ENCODE measurements at places on chromosomes 6 and 20.

DNA sequence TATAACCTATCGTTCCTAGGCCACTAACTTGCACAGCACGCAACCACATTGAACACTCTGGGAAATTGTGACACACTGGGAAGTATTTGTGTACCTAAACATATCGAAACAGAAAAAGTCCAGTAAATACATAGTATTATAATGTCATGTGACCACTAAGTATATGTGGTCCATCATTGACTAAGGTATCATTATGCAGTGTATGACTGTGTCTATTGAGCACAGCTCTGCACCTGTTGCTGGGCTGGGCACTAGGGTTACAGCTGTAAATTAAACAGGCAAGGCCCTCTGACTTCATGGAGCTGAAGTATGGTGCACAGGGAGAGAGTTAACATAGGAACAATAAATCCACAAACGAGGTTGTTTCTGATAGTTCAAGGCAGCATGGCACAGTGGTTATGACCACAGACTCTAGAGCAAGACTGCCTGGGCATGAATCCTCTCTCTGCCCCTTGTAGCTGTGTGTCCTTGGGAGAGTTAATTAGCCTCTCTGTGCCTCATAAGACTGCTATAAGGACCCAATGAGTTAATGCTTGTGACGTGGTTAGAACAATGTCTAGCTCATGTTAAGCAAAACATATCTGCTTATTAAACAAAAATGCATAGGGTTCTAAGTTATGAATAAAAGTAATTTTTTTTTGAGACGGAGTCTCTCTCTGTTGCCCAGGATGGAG, 10.6 kb downstream of the BCAS1 start:
- DNase-seq, result no peak

GRCh38 chr6:73644030-73644429, 9.8 kb downstream of the SLC17A5 start:
- DNase-seq, result no peak

DNA sequence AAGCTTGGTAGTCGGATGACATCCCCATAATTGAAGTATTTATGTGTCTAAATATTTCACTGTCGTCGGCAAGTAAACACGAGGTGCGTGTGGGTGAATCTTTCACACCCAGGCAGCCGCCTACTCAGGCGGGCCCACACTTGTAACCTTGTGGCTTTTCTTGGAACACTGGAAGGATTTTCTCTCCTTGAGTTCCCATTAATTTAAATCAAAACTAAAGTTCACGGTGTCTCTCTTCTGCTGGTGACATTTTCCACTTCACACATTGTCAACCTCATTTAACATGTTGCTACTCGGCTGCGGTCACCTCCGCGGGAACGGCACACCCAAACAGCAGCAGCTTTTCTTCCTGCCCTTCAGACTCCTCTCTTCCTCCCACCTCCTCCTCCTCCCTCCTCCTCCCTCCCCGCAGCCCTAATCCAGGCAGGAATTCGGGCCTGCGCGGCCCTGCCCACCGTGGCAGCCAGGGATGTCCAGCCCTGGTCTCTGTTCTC, 336.6 kb downstream of the QKI start:
- no peak for DNase-seq

DNA sequence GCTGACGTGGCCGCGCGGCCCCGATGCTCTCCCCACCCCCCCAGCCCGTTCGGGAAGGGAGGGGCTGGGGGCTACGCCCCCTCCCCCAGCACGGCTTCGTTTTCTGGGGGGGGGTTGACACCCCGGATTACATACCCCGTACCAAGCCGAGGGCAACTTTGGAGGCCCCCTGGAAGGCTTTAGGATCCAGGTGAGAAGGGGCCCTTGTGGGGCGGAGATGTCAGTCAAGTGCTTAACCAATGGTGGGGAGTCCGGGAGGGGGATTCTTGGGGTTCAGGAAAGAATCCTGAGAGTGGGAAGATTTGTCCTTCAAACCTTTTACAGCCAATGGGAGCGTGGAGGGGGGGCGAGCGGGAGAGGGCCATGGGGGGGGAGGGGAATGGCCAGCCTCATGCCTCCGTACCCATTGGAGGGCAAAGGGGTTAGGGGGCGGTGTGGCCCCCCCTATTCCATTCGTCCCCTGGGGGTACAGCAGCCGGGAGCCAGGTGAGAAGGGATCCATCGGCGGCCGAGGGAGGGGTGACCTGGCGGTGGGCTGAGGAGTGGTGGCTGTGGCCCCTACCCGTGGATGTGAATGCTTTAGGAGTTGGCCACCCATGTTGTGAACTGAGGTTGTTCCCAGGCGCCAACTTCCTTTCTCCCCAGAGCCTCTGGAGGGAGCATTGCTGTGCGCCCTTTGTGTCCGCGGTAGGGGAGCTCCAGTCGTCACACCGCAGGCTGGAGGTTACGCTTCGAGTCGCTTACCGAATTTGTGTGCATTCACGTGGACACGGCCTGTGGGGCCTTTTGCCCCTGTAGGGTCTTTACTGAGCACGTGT, 682 bp downstream of the BRD2 start:
- peak; percentile 83 for DNase-seq
